ENCODE measurements at places on chromosomes 11 and 22.

- DNase-seq = no peak
These were observed 58.8 kb upstream of the SYN3 start for GRCh38 chr22:33116841-33117547.

GRCh38 chr22:45216133-45217003 is 24.3 kb downstream of the KIAA0930 start:
- no peak for DNase-seq

- DNase-seq = no peak
These were observed 15.7 kb upstream of the POU2AF3 start for GRCh38 chr11:111282562-111283075.

GRCh38 chr11:85750646-85751045 is 60.3 kb downstream of the SYTL2 start:
- peak; percentile 29 for DNase-seq

DNA sequence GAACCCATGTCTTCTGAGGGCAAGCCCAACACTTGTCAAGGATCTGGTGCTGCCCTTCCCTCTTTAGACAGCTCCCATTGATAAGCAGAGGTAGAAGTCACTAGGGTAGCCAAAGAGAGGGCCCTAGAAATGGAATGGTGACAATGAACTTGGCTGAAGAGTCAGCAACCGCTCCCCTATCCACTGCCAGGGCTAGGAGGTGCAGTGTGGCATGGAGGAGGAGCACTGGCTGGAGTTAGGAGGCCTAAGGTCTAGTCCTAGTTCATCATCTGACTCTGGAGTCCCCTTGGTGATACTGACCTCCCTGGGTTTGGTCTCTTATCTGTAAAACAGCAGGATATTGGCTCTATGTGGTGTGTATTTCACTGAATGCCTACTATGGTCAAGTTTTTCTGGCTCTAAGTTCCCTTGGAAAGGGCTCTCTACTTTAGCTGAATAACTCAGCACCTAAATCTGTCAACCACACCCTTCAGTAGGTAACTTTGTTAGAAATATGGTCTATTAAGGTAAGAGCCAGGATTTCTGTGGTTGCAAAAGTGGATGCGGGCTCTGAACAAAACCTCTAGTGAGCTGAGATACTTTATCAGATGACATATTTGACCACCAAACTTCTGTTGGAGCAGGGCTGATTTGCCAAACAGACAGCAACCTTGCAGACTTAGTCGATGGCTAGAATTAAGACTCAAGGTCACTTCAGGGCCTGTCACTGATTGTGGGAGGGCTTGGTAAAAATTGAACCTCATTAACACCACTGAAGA is 10.5 kb downstream of the TIMP3 start:
- DNase-seq = no peak

DNA sequence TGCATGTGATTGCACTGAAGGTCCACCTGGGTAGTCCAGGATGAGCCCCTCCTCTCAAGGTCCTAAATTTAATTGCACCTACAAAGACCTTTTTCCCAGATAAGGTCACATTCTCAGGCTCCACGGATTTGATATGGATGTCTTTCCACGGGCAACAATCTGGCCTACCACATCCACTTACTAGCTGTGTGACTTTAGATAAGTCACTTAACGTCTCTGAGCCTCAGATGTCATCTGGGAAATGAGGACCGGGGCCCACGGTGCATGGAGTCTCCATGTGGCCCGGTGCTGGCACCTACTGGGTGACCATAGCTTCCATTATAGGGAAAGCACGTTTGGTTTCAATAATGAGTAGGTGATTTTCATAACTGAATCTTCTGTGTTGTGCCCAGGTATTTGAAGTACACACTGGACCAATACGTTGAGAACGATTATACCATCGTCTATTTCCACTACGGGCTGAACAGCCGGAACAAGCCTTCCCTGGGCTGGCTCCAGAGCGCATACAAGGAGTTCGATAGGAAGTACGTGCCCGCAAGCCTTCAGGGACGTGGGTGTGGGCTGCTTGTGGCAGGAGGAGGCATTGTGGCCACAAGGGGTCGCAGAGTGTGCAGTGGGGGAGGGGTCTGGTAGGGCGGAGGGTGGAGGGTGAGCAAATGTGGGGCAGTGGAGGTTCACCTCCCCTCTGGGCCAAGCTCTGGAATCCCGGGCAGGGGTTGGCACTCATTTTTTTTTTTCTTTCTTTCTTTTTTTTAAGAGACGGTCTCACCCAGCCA is 55.7 kb downstream of the ARHGAP8 start:
- no peak for DNase-seq

DNA sequence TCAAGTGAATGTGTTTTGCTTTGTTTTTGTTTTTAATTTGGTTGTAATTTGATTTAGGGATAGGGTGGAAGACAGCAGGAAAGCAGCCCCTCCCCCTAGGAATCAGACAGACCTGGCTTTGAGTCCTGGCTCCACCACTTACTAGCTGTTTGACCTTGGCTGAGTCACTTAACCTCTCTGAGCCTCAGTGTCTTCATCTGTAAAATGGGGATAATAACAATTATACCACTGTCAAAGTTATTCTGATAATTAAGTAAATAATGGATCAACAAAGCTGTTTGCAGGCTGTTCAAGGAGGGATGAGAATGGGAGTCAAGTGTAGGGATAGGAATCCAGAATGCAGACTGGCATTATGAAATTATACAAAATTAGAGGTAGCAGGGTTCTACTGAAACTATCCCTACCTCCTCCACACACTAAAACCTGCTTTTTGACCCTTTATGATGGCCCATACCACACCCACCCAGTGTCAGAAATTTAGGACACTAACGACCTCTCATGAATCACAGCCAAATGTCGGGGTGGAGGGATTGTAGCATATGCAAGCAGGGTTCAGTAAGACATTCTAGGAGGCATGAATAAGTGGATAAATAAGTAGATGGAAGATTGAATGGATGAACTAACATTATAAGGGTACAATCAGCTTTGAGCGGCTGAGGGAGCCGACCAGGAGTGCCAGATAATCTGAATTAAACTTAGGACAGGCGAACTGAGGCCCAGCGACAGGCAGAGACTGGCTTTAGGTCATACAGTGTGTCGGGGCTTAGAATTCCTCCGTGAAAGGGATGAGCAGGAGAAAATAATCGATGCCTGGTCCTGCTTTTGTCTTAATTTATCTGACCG is 974 bp downstream of the ANAPC15 start:
- no peak for DNase-seq

DNA sequence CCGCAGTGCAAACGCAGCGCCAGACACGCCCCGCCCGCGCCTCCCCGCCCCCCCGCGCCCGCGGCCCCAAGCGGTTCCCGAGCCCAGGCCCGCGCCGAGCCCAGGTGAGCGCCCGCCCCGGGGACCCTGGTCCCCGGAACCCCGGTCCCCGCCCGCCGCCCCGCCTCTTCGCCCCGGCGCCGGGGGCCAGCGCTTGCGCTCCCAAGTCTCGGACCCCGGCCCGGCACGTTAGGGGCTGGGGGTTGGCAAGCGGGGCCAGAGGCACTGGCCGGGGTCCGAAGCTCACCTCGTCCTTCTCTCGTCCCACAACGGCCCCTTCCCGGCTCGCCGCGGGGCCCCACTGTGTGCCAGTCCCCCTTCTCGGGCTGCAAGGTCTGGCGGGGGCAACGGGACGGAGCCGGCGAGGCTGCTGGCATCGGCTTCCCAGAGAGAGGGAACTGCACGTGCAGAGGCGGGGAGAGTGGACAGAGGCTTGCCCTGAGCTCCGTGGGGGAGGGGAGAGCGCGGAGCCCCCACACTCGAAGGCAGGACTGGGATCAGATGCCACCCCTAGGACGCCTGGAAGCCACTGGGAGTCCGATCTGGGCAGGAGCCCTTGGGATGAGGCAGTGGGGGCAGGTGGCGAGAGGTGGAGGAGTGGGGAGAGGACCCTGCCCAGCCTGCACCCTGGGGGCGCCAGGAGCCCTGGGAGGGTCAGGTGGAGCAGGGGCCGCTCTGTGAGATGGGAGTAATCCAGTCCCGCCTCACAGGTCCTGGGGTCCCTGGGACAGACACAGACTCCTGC is 1.8 kb upstream of the AIFM3 start:
- DNase-seq = no peak

- no peak for DNase-seq
These were observed 15.7 kb downstream of the PIH1D2 start for GRCh38 chr11:112058103-112058502.

DNA sequence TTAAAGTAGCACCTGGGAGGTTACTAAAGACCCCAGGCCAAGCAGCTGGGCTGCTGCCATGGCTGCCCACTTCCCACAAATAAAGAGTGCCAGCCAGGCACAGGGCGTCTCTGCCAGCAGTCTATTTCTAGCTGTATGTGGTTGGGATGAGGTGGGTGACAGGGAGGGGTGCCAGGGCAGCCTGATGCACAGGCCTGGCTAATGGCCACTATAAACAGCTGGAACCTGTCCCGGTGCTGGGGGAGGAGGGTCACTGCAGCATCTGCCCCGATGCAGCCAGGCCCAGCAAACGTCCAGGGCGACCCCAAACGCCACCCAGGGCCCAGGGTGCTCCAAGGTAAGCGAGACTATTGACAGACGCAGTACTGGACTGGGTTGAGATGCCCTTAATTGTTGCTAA is 37.4 kb downstream of the SCUBE1 start:
- no peak for DNase-seq

GRCh38 chr11:123303924-123304323 is 108.9 kb upstream of the CLMP start:
- DNase-seq = peak; percentile 28
